Effector memory CD4-positive, alpha-beta T cell (primary cell): ENCODE measurements at places on chromosomes 7 and 10.

DNA sequence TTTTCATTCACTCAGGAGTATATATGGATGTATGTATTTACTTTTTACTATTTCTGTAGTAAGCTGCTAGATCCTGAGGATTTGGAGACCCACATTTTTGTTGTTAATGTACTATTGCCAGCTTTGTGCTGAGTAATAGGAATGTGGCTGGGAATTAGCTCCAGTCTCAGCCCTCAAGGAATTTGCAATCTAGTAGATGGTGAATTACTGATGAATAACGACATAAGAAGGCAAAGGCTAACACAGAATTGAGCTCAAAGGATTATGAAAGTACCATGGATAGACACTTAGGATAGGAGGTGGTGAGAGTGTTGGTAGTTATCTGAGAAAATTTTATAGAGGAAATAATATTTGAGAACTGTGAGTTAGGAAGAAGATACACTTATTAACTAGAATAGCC is 19.9 kb downstream of the CASD1 start:
- DNase-seq, result no peak

DNA sequence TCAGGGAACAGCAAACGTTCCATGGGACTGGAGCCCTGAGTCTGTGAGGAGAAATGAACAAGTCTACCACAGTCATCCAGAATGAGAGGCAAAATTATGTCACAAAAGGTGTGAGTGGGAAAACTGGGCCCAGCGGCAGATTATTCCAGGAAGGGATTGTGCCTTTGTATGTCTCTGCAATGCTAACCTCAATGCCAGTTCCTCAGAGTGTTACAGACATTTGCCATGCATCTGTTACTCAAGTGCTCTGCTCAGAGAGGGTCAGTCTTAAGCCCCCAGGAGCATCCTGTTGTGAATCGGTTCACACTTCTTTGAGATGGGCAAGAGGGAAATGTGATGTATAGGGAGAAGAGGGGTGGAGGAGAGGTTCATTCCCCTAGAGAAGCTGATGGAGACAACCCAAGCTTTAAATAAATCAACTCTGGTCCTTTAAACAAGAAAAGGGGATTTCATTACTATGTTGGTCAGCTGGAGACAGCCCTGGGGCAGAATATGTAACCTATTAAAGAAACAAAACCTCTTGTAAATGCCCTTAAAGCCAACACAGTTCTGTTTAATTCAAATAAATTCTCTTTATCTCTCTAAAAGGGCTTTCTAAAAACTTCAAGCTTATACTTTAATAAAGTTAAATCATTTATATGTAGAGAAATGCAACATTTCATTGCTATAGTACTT is 85.9 kb upstream of the GRB10 start:
- DNase-seq, result no peak

- no peak for DNase-seq
Observed at GRCh38 chr7:121540138-121540537, 144.0 kb upstream of the FAM3C start.

DNA sequence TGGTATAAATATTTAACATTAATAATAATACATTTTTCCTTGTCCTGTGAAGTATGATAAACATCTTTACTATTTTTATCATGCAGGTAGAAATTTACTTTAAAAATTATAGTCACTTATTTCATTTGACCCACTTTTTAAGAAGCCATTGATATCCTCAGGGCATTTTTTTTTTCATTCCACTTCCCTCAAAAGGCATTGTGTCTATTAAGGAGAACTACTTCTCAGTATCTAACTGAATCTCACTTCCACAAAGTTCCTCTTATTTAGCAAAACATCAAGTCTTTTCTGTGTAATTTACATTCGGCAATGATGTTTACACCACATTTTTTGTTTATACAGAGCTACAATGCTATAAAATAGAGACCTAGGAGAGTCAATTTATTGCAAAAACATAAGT is 388.2 kb upstream of the AKR1E2 start:
- no peak for DNase-seq

DNA sequence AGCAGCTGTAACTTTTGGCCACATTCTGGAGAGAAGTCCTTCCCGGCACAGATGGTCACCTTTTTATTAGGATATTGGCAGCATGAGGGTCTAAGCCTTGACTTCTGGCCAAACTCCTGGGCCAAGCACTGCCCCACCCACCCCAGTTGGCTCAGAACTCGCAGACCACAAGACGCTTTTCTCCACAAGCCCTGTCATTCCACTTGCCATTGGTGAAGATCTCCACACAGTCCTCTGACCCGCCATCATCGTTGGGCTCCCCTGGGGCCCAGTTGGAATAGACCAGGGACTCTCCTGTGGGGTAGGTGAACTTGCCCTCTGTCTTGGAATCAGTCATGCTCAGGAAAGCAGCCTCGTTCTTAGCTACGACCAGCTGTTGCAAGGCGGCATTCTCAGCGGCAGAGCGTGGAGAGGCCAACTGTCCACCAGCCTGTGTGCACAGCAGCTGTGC is 11.2 kb downstream of the SFTPD start:
- DNase-seq, result no peak
